Effector memory CD8-positive, alpha-beta T cell (primary cell): ENCODE measurements at places on chromosomes 1 and 21.

DNA sequence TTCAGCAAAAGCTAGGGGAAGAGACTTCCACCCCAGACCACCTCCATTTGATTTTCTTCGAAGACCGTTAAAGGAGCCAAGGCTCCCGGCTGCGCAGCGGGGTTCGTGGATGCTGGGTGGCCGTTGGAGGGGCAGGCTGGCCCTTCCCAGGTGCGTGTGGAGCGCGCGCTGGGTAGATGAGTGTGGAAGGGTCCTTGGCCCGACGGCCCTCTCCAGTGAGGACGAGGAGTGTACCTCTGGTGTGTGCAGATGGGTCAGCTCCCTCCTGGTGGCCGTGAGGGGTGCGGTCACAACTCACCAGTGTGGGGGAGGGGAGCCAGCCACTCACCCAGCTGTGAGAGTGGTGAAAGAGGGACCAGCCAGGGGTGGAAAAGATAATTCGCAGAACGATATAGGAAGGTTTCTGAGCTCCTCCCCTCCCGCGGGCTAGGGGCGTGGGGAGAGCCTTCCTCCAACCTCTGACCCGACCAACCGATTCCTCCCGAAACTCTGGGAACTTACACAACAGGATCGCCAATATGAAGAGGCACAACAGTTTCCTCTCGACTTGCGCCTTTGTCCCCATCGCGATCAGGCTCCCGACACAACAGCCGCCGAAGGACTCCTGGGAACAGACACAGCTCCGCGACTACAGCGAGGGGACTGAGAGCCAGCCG, at the start of gene F11R:
Gene F11R (minus strand): TSS at position 644 of the 656 bp plus-strand sequence. CDS start 79 bp downstream, at position 565.
- no peak for DNase-seq

- DNase-seq = no peak
Measured at GRCh38 chr1:56218023-56218422, 361.3 kb downstream of the PLPP3 start.

GRCh38 chr1:78683079-78683478, 33.4 kb downstream of the IFI44 start:
- DNase-seq = no peak

DNA sequence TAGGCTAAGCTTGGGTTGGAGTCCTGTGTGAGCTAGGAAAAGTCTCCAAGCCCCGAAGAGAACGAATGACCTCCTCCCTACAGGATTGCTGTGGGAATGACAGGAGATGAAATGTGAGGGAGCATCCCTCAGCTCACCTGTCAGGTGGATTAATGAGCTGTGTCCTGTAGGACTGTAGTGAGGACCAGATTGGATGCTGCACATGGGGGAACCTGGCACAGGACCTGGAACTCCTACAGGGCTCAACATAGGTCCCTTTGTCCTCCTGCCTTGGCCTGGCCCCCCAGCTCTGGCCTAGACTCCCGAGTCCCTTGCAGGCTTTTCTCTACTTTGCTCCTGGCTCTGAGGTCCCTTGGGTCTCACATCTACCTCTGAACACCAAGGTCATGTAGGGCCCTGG, 155.7 kb downstream of the PTPRU start:
- DNase-seq = no peak

DNA sequence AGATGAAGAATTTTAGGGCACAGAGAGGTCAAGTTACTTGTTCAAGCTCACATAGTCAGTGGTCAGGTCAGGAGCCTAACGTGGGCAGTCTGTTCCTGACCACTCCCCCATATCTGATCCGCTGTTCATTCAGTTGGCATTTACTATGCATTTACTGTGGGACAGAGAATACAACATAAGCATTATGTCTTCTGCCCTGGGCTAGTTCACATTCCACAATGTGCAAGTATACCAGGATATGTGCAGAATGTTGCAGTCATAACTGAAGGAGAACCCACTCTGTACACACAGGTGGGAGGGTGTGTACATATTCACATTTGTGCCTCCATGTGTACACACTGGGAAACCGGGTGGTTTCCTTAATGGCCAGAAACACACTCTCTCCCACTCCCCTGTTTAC, 309.6 kb downstream of the PRDM2 start:
- no peak for DNase-seq

GRCh38 chr1:7783178-7783711, 846 bp upstream of the PER3 start:
- DNase-seq = no peak

GRCh38 chr1:233654658-233655280, 40.9 kb downstream of the KCNK1 start:
- no peak for DNase-seq

DNA sequence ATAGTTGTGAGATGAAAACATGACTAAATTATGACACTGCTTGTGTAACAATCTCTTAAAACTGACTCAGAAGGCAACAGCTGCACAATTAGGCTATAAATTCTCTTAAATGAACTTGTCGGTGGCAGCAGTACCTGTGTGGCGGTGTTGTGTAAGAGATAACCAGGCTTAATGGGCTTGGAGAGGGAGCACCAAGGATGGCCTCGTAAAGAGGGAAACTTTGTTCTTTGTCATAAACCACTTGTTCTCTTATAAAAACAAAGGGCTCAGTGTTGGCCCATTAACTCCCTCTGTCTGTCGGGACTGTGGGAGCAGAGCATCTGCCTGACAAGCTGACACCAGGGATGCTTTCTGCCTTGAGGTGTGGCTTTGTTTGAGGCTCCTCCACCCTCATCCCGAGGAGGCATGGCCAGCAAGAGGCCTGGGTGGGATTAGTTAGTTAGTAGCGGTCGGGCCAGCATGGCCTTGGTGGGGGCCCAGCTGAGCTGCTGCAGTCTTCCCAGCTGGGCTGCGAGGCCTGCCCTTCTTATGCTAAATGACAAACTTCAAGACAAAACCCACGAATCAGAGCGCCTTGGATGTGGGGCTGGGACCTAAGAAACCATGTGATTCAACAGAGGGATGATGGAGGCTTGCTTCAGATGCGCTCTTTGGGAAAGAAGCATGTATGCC, 171.4 kb downstream of the CAMTA1 start:
- DNase-seq = no peak

DNA sequence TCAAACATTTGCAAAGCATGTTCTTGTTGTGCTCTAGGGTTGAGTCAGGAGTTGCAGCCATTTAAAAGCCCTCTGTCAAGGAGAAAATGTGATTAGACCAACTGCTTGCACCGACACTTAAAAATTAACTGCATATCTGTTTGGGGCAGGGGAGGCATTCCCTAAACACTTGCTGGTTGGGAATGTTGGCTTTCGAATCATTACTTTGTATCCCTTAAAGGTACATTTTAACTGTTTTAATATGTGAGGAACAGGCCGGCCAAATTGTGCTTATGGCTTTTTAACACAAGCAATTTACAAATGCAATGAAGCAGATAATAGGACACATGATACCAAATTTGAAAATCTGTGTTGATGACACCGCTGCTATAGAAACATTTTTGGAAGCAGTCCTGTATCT, 159.1 kb downstream of the LHX8 start:
- no peak for DNase-seq

GRCh38 chr1:21668232-21668950, 766 bp downstream of the RAP1GAP start:
- DNase-seq = no peak

- no peak for DNase-seq
Measured at GRCh38 chr1:242427519-242427918, 97.0 kb downstream of the PLD5 start.

- DNase-seq = no peak
Measured at GRCh38 chr1:72111662-72112061, 170.7 kb downstream of the NEGR1 start.

- DNase-seq = no peak
Measured at GRCh38 chr1:165454091-165454610, 9.2 kb upstream of the RXRG start.

- no peak for DNase-seq
Measured at GRCh38 chr1:38444311-38444710, 397.7 kb upstream of the POU3F1 start.

DNA sequence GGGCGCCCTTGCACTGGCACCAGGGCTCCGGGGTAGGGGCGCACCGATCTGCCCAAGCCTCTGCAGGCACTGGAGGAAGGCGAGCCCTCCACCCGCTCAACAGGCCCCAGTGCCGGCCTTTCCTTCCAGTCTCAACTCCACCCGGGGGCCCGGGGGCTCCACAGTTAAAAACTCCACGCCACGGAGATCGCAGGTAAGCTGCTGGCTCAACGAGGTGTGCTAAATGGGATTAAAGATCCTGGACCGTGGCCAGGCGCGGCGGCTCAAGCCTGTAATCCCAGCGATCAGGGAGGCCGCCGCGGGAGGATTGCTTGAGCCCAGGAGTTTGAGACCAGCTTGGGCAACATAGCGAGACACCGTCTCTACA, 536 bp downstream of the HSF2BP start:
- no peak for DNase-seq

- DNase-seq = no peak
Measured at GRCh38 chr21:36254106-36254941, 65.7 kb upstream of the MORC3 start.

GRCh38 chr21:38990424-38990794, 184.7 kb downstream of the ETS2 start:
- DNase-seq = no peak

GRCh38 chr1:150210706-150211105, 25.2 kb downstream of the ANP32E start:
- DNase-seq = no peak

- DNase-seq = no peak
Measured at GRCh38 chr1:230851291-230851691, 17.0 kb downstream of the C1orf198 start.

GRCh38 chr1:213931836-213932235, 55.9 kb upstream of the PROX1 start:
- DNase-seq = no peak

GRCh38 chr1:184023171-184023570, 14.4 kb downstream of the COLGALT2 start:
- no peak for DNase-seq

- DNase-seq = no peak
Measured at GRCh38 chr1:203631946-203632345, 5.3 kb downstream of the ATP2B4 start.

- no peak for DNase-seq
Measured at GRCh38 chr1:188817814-188818213, 1659.8 kb downstream of the BRINP3 start.

DNA sequence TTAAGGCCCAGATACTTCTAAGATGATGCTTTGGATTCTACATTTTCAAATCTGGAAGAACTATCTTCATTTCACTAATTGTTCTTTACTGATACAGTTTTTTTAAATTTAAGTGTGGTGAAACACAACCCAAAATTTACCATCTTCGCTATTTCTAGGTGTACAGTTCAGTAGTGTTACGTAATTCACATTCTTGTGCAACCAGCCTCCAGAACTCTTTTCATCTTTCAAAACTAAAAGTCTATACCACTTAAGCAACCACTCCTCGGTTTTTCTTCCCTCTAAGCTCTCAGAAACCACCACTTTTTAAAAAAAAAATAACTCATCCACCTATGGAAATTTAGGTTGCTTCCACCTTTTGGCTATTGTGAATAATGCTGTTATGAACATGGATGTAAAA, 220.7 kb downstream of the PDE4B start:
- DNase-seq = no peak

GRCh38 chr1:27379564-27380122, 3.5 kb downstream of the CD164L2 start:
- no peak for DNase-seq

DNA sequence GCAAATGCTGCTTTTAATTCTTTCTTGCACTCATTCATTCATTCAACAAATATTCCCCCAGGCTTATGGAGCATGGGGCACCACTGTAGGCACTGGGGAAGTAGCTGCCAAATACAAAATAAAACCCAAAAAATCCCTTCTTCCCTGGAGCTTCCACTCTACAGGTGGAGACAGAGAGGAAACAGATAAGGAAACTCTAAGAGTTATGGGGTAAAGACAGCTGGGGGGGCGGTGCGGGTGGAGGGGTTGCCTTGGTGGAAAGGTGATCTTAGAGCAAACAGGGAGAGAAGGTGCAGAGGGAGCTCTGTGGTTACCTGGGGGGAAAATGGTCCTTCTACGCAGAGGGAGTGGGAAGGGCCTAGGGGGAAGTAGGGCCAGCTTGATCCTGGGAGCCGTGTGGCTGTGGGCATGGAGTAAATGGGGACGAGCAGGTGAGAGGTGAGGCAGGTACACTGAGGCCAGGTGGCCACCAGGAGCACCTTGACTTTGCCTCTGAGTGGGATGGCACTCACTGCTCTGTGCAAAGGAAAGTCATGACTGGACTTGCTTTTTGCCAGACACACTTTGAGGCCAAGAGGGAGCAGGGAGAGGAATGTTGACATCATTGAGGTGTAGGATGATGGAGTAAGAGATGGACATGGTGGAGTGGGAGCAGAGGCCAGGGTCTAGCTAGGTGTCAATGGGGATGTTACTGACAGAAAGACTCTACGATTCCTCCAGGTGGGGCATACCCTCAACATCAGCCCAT, 152.0 kb downstream of the ETS2 start:
- no peak for DNase-seq

DNA sequence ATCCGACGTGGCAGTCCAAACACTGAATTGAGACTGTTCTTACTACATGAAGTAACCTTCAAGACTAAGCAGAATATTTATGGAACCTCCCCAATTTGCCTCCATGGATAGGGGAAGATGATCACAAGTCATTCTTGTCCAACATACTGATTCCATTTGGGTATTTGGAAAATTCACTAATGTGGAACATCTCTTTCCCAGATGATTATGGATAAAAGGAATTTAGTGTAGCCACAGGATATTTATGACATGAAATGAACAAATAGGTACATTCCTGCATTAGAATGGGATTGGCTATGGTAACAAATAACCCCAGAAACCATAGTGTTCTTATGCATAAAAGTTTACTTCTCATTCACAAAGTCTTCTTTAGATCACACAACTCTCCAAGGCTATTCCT, 40.2 kb upstream of the SGIP1 start:
- no peak for DNase-seq

- no peak for DNase-seq
Measured at GRCh38 chr1:115762779-115763178, 5.7 kb downstream of the CASQ2 start.

- DNase-seq = no peak
Measured at GRCh38 chr1:109891930-109892329, 18.7 kb upstream of the CSF1 start.

DNA sequence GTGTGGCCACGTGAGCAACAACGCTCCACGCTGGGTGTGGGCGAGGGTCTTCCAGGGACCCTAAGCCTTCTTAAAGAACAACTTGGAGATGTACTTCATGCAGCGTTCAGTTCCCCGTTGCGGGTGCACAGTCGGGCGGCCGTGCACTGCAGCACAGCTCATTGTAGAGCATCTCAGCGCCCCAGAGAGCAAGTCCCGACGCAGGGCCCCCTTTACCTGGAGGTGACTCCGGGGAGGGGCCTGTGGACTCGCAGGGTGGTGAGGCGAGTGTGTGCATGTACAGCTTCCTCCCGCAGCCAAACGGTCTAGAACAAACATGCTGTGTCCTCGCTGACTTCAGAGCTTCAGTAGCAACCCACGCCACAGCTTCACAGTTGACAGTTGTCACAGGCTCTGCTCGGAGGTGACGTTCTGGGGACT, 19.5 kb downstream of the RRP1 start:
- DNase-seq = no peak
